ENCODE measurements at places on chromosomes 6 and 20.

DNA sequence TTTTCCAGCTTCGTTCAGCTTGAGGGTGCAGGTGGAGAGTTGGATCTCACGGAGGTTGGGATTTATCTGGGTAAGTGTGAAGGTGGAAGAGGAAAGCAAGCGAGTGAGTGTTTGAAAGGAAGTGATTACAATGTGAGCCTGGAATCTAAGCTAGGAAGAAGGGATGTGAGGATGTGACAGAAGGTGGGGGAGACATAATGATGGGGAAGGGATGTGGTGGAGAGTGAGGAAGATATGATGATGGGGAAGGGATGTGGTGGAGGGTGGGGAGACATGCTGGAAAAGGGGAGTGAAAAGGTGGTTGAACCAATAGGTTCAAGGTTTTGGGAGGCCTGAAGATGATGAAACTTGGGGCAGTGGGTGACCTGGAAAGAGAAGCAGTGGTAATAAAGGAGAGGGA, 23.2 kb downstream of the KIAA1755 start:
- DNase-seq: no peak

DNA sequence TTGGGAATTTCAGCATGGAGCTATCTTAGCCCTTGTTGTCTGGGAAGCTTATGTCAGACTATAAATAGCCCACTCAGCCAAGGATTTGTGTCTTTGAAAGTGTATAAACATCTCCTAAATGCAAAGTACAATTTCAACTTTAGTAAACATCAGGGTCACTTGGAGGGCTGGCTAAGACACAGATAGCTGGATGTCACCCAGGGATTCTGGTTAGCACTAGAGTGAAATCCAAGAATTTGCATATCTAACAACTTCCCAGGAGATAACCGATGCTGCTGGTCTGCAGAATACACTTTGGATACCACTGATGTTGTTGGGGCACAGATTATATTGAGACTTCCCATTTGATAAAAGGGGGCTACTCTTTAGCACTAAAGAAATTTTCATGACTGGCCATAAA, 130.9 kb downstream of the PAX1 start:
- no peak for DNase-seq

GRCh38 chr6:134295953-134296553, 21.9 kb downstream of the SGK1 start:
- DNase-seq: no peak

GRCh38 chr6:29426654-29427053, 11.9 kb downstream of the OR12D1 start:
- no peak for DNase-seq

DNA sequence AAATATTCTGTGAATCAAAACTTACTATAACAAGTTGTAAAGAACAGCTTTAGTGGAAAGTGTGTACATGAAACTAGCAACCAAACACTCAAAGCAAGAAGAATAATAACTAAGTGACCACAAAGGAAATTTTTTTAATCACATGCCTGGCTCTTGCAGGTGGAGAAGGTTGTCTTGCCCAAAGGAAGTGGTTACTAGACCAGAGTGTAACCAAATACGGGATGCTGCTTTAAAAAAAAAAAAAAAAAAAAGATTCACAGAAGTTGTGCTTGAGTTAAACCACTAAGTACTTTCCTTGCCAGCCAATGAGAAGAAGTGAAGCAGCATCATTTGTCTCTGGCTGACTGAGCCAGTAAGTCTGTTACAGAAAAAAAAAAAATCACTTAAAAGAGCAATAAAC, 19.1 kb upstream of the HLA-DQB1 start:
- DNase-seq: no peak

- no peak for DNase-seq
These were observed 34.4 kb upstream of the GCLC start for GRCh38 chr6:53579338-53579737.

Data from NT2/D1 (cell line).